ENCODE measurements at places on chromosomes 2 and 18.

GRCh38 chr18:59659508-59660170, 37.6 kb downstream of the CCBE1 start:
- no peak for DNase-seq

GRCh38 chr2:170361090-170361936, 183.4 kb downstream of the MYO3B start:
- DNase-seq = peak; percentile 13

GRCh38 chr2:101802329-101802728, 104.8 kb downstream of the MAP4K4 start:
- no peak for DNase-seq

DNA sequence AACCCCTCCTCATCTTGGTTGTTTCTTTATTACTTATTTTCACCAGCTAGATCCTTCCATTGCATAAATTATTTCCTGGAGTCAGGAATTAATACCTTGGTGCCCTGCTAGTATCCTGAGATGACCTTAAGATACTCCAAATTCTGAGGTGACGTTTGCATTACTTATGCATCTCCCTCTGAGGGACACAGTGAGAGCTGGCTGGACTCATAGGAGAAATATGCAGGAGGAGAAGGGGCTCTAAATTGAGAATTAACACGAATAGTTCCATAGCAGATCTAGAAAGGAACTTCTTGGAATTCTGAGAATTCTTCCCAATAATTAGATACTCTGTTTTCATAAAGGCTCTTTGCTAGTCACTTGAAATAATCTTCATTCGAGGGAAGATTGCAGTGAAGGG, 310.6 kb upstream of the ZEB2 start:
- no peak for DNase-seq

GRCh38 chr2:66034467-66034866, 400.5 kb upstream of the MEIS1 start:
- no peak for DNase-seq

DNA sequence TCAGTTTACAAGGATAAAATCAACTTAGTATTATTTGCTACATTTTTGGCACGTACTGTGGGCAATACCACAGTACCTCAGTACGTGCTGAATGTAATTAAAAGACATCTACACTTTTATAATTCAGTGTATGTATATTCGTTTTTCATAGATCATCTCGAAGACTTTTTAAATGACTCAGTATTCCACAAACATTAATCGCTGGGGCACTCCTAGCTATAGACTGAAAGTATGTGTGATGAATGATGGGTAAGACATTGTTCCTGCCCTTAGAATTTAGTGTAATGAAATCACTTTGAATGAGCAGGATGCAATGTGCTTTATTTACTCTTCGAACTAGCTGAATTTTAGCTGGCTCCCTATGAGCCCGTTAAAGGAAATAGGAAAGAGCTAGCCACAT, 245.6 kb upstream of the RASGRP3 start:
- DNase-seq = no peak

DNA sequence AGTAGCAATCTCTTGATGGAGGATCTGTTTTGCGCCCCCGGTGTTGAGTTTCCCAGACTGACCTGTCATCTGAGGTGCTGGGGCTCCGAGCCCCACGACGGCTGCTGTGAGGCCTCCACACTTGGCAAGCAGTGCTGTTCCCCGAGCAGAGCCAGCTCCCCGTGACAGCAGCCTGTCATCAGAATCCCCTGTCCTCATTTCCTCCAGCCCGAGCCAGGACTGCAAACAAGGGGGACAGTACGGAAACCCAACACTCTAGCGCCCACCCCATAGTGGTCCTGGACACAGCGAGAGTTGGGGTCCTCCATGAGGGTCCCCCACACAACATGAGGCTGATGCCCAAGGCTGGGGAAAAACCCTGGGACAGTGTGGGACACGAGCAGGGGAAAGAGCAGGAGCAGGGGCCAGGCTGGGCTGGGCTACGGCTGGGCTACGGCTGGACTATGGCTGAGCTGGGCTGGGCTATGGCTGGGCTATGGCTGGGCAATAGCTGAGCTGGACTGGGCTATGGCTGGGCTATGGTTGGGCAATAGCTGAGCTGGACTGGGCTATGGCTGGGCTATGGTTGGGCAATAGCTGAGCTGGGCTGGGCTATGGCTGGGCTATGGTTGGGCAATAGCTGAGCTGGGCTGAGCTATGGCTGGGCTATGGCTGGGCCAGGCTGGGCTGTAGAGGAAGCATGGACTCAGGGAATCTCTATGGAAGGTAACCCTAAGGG, 1.5 kb upstream of the KLHL30 start:
- DNase-seq = no peak

DNA sequence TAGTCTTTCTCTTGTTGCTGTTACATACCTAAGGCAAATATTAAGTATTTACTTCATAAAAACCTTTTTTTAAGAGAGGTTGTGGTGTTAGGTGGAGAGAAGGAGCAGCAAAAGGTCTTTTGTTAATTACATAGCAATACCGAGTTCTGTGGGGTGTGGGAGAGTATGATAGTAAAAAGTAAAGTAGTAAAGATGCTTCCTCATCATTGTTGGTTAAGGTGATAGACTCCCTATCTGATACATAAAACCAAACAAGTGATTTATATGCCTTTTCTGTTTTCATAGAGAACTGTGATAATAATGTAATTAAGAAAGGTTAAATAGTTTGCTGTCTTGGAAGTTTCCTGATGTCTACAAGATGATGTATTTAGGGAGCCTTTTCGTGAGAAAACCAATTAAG, 75.4 kb downstream of the EML4 start:
- DNase-seq = no peak

GRCh38 chr2:238435752-238436096, 9.0 kb downstream of the ASB1 start:
- DNase-seq = no peak

GRCh38 chr18:48589797-48590519, 51.1 kb downstream of the CTIF start:
- no peak for DNase-seq

- no peak for DNase-seq
Observed at GRCh38 chr2:107418708-107419107, 408.0 kb upstream of the RGPD4 start.

DNA sequence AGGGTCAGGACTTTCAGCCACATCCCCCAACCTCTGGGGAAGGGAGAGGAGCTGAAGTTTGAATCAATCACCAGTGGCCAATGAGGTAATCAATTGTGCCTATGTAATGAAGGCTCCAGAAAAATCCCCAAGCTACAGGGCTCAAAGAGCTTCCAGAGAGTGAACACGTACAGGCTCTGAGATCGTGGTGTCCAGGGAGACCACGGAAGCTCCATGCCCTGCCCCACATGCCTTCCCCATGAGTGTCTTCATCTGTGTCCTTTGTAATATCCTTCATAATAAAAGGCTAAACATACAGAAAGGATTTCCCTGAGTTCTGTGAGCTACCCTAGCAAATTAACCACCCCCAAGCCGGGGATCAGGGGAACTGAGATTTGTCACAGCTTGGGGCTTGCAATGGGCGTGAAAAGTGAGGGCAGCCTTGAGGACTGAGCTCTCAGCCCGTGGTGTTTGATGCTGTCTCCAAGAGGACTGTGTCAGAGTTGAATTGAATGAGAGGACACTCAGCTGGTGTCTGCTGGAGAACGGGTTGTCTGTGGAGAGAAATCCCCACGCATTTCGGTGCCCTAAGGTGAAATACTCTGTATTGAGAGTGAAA, 25.5 kb upstream of the TUBB6 start:
- DNase-seq = no peak

- no peak for DNase-seq
Observed at GRCh38 chr2:220913384-220913783, 658.7 kb downstream of the EPHA4 start.

- no peak for DNase-seq
Observed at GRCh38 chr2:198315791-198316630, 511.6 kb downstream of the PLCL1 start.

- no peak for DNase-seq
Observed at GRCh38 chr2:9973690-9974089, 22.2 kb downstream of the GRHL1 start.
